ENCODE measurements at places on chromosomes 7 and 10.
A peak's percentile ranks its signal among the peaks of the same experiment; 100 is the strongest.

DNA sequence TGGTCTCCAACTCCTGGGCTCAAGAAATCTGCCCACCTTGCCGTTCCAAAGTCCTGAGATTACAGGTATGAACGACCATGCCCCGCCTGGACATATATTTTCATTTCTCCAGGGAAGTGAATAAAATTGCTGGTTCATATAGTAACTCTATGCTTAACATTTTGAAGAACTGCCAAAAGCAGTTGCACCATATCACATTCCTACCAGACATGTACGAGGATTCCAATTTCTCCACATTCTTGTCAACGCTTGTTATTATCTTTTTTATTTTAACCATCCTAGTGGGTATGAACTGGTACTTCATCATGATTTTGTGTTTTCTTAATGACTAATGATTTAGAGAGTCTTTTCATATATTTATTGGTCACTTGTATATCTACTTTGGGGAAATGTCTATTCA lies 21.9 kb upstream of the CPN1 start:
- no peak for DNase-seq

DNA sequence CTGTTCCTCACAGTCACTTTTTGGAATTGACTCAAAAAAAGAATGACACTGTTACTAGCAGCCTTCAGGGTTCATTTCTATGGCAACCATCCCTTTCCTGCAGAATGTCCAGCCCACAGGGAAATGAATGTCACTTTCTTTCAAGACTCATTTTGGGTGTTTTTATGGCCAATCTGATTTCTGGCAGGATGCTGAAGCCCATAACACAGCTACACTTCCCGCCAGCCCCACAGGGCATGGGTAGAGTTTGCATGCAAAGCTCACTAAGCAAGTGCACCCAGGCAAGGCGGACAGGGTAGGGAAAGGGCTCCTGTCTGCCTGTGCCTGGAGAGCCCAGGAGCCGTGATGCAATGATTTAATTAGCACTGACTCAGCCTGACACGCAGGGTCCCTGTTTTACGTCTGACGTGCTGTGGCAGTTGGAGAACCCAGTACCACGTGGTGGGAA lies 26.1 kb upstream of the GPAM start:
- no peak for DNase-seq

DNA sequence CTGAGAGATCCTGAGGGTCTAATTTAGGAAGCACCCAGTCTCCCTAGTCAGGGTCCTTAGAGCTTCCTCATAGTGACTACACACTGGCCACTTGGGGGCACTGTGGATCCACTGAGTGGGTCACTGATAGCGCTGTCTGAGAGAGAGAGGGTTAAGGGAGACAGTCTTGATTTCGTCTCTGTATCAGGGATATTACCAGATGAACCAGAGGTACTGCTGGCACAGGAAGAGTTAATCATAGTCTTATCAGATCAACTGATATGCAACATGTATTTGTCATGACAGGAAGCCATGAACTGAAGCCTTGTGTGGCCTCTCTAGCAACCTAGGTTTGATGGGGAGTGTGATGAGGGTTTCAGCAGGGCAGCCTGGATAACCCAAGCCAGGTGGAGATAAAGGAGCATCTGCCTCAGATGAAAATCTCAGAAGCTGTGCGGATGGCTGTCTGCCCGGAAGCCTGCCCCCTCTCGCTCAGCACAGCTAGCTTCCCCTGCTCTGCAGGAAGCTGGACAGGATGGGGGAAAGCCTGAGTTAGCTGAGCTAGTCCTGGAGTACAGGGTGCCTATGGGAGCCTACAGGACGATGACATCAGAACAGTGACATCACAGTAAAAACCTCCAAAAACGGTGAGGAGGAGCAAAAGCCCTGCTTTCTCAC lies 214.0 kb upstream of the PRSS1 start:
- peak; percentile 19 for DNase-seq

DNA sequence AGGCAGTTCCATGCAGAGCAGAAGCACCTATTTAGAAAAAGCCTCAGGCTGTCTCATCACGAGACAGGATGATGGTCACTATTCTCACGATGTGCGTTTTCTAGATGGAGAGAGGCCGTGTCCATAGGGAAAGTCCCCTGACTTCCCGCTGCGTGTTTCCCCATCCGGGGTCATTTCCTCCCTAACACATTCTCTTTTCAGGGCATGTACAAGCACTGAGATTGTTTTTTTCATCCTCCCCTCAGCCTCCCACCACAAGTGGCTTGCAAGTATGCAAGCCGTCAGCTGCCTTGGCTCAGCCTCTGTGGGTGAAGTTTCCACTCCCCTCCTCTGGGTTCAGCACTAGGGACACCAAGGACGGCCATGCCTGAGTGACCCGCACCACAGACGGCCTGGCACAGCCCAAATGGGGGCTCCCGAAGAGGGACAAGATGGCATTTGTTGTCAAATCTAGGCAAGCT lies 2.7 kb upstream of the CALML5 start:
- no peak for DNase-seq

GRCh38 chr7:28191751-28192150 lies 11.2 kb upstream of the JAZF1 start:
- DNase-seq, result no peak

DNA sequence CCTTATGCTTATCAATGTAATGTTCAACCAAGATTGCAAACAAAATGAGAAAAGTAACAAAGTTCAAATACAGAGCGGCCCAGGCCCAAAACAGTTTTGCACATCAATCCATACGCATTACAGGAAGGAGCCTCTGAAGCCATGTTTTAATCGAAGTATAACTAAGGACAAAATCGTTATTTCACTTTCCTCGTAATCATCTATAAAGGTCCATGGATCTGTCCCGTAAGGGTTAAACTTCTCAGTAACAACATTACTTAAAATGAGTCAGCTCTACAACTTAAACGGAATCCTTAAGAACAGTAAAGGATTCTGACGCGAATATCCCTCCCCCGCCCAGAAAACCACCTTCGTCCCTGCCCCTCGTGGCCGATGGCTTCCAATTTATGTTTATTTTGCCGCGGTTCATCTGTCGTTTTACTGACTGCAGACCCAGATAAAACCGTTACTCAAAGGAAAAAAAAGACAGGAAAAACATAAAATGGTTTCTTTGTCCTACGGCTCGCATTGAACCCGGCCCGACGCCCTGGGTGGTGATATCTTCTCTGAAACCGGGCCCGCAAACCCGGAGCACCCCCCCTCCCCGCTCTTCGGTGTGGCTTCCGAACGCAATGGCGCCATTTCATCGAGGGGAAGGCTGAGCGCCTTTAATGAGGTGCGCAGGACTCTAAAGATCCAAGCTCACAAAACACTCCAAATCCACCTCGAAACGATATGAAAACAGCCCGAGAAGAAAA lies 1.1 kb downstream of the HNRNPA2B1 start:
- no peak for DNase-seq

DNA sequence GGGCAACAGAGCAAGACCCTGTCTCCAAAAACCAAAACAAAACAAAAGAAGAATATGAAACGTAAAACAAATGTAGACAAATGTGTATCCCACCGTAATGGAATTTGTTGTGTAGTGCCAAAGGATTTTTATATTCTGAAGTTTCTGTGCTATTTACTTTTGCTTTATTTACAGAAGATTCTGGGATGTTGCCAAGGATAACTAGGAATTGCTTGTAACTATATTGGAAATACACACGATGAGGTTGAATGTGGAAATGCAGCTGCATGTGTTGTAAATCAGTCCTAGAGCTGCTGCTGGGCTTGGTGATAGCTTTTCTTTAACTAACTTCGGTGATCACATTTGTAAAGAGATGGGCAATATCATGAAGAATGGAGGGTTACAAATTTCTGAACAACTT lies 39.5 kb downstream of the GALNT17 start:
- no peak for DNase-seq

DNA sequence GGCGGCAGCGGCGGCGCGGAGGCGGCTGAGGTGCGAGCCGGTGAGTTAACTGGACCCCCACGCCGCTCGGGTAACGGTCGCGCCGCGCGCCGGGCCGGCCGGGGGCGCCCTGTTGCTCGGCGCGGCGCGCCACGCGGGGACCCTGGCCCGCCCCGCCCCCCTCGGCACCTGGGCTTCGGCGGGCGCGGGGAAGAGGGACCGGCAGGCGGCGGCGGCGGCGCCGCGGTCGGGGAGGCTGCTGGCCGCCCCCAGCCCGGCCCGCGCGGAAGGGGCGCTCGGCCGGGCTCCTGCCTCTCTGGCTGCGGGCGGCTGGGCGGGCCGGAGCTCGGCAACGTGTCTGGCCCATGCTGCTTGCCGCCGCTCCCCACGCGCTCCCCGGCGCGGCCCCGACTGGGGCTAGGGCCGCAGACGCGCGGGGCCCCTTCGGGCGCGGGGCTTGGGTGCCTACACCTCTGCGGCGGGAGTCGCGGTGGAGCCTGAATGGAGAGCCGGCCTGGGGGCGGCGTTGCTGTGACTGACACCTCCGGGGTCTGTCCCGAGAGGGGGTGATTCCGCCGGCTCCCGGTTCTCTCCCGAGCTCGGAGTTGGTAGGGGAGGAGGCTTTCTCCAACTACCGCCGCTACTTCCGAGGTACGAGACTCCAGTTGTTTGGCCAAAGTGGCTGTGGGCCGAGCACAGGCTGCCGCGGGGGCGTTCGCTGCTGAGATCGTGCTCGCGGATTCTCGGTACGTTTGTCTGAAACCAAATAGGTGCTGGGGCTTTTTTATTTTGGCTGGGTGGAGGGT lies 494 bp downstream of the PALS2 start:
- DNase-seq, result no peak

GRCh38 chr7:133511708-133512107 lies 258.8 kb downstream of the EXOC4 start:
- DNase-seq, result no peak

DNA sequence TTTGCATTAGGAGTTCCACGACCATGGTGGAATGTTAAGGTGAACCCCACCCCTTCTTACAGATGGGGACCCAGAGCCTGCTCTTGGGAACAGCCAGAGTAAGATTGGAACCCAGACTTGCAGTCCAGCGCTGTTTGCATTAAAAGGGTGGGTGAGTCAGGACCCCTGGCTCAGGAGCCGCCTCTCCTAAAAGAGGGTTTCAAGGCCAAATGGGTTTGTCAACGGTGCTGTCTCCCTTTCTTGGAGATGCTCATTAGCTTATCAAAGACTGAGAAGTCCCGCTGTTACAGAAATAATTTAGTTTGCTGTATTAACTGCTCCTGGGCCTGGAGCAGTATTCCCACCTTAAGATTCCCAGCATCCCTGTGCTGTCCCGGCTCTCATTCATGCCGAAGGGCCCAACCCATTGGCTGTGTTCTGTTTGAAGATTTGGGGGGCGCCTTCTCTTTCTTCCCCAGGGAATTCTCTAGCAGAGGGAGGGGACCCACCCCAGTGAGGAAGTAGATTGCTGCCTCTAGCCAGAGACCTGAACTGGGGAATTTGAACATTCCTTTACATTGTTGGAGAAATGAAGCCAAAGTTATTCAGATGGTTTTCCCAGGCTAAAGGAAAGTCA lies 1.8 kb downstream of the MARVELD1 start:
- DNase-seq, result no peak

DNA sequence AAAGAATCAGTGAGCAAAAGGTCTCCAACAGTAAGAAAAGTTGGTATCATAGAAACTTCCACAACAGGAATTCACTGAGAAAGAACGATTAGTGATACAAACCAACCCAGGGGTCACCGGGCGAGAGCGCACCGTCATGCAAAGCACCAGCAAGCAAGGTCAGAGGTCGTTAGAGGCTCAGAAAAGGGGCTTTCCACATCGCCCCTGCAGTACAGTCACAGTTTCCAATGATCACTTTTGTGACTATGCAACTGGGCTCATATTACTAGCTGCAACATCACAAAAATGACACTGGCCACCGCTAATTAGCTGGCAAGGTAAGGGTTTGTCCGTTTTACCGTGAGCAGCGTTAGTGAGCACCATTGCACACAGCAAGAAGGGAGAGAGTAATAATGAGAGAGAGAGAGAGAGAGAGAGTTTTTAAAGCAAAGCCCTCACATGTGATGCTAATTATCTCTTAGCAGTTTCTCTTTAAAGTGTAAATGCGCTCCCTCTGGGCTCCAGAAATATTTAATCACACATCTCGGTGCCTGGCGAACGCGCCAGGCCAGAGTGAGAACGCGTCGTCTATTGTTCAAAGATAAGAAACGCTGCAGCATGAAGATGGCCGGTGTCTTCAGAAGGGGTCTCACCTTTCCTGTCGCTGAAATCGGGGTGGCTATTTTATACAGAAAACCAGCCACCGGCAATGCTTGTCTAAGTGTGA lies 237.5 kb downstream of the DNAJB6 start:
- no peak for DNase-seq

DNA sequence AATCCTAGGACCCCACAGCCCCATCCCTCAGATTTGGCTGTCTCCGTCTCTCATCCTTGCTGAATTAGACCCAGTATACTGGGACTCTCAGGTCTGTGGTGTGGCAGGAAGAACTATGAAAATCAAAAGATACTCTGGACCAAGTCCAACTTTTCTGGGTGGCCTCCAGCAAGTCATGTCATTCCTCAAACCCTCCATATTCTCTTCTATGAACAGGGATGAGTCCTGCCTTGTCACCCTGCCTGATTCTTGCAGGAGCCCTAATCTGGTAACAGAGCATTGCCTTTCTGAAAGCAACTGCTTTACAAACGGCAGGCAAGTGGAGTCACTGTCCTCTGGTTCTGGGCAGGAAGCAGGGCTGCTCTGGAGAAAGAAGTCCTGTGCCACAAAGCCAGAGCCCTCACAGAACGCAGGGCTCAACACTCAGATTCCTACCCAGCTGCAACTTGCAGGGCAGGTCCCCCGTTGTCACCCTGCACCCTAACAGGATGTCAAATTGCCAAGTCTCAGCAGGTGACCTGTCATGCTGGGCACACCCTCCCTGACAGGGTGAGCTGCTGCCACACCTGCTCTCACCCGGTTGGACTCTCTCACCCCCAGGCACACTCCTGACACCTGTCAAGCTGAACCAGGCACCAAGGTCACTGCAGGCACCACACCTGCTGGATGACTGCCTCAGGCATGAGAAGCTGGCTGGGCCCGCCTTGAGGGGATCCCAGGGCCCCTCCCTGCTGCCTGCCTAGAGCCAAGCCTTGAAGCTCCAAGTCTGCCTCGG lies 227.7 kb downstream of the KCNMA1 start:
- no peak for DNase-seq

DNA sequence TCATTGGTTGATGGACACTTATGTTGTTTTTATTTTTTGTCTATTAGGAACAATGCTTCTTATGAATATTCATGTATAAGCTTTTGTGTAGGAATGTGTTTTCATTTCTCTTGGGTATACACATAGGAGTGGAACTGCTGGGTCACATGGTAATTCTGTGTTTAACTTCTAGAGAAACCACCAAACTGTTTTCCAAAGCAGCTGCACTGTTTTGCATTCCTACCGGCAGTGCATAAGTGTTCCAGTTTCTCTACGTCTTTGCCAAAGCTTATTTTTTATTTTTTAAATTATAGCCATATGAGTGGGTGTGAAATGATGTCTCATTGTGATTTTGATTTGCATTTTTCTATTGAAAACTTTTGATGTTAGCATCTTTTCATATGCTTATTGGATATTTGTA lies 51.3 kb downstream of the ADK start:
- no peak for DNase-seq

DNA sequence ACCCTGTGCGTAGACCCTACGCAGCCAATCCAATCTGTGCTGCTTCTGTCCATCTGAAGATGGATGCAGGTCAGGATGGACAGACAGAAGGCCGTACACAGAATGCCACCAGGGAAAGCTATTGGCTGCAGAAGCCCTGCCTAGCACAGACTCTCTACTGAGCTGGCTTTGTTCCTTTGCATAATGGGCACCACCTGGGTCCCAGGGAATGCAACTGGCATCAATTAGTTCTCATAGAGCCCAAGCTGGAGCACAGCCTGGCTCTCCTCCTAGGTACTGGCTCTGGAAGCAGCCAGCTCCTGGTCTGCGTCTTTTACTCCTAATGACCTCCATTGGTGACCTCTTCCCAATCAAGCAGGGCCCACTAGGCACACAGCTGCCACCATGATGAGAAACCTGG lies 26.8 kb upstream of the CACUL1 start:
- no peak for DNase-seq

GRCh38 chr7:123715198-123715597 lies 33.6 kb downstream of the WASL start:
- DNase-seq, result no peak

Data from right renal cortex interstitium (tissue), 3 donors.